Stimulated activated CD4-positive, alpha-beta T cell treated with anti-CD3 and anti-CD28 coated beads, TNF-alpha, amount 100 ng/mL, for 48 hours (primary cell): ENCODE measurements at places on chromosomes 3 and 15.

GRCh38 chr3:25661694-25662437 is 2.8 kb downstream of the TOP2B start:
- DNase-seq, result no peak

DNA sequence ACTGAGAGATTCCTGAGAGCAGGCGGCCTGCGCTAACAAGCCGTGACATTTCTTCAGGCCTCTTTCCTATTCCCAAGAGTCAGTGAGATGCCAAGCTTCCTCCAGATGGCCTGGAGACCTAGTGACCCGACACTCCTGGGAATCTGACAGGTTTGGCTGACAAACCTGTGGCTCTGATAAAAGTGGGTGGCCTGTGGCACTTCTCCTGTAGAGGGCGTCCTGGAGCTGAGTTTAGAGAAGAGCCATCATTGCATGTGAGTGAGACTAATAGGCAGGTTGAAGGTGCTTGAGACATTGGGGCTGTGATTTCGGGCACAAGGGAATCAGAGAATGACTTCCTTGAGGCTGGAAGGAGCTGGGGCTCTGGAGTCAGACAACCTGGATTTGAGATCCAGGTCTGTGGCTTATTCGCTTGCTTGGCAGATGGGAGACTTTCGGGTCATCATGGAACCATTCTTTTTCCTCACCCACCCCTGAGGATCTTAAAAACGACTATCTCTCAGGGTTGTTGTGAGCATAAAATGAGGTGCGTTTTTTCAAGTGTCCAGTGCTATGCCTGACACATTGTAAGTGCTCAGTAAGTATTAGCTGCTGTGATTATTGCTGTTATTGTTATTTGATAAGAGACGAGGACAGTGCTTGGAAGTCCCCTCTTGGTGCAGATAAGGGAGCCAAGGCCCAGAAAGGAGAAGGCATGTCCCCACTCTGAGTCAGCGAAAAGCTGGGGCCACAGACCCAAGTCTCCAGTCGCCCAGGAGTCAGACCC is 77.2 kb downstream of the SCN10A start:
- peak; percentile 2 for DNase-seq

DNA sequence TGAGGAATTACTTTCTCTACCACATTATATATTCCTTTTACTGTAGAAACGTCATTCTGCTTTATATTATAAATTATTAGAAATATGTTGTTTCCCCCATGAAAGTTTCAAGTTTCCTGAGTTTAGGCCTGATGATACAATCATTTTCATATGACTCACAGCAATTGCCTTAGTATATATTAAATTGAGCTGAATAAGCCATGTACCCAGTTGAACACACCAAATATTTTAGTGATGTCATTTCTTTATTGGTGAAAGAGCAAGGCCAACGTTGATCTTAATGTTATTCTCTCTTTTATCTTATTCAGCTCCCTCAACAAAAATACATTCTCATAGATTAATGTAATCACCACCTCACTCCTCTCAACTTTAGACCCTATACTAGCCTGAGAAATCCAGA is 30.8 kb downstream of the B3GNT5 start:
- no peak for DNase-seq

- DNase-seq, result no peak
Measured at GRCh38 chr3:73618461-73618860, 6.3 kb downstream of the PDZRN3 start.

DNA sequence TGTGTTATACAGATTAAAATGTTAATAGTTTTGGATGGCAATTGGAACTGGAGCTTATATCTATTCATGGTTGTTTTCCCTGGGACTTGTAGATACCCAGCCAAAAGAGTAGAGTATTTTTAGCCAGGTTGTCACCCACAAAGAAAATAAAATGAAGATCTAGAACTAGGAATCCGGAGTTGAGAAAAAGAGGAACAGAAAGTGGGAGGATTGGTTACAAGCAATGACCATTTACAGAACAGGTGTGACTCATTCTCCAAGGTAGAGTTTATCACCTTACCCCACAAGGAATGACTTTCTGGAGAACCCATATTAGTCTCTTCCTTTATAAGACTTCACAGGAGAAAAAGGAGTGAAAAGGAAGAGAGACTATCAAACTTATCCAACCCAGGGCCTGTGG is 99.8 kb downstream of the TMEM108 start:
- no peak for DNase-seq

- no peak for DNase-seq
Measured at GRCh38 chr3:30675774-30676173, 69.4 kb downstream of the TGFBR2 start.

DNA sequence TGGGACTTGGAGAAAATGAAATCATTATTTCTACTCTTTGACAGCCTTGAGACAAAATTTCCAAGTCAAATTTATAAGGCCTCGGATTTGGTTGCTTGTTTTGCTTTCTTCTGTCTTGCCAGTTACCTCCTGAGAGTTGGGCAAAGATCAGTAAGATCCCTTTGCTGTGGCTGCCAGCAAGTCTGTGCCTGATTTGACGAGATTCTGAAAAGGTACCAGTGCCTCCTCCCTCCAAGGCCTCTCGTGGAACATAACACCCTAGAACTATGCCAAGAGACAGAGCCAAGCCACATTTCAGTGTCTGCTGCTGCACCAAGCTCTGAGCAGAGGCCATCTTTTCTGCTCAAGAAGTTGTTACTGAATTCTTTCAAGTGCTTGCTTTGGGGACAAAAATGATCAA is 61.0 kb downstream of the GTPBP8 start:
- no peak for DNase-seq

- peak; percentile 10 for DNase-seq
Measured at GRCh38 chr3:40309925-40310695, 603 bp downstream of the EIF1B start.

- no peak for DNase-seq
Measured at GRCh38 chr3:128160661-128161060, 7.4 kb downstream of the EEFSEC start.
